H9 (cell line): ENCODE measurements at places on chromosomes 5 and 9.

DNA sequence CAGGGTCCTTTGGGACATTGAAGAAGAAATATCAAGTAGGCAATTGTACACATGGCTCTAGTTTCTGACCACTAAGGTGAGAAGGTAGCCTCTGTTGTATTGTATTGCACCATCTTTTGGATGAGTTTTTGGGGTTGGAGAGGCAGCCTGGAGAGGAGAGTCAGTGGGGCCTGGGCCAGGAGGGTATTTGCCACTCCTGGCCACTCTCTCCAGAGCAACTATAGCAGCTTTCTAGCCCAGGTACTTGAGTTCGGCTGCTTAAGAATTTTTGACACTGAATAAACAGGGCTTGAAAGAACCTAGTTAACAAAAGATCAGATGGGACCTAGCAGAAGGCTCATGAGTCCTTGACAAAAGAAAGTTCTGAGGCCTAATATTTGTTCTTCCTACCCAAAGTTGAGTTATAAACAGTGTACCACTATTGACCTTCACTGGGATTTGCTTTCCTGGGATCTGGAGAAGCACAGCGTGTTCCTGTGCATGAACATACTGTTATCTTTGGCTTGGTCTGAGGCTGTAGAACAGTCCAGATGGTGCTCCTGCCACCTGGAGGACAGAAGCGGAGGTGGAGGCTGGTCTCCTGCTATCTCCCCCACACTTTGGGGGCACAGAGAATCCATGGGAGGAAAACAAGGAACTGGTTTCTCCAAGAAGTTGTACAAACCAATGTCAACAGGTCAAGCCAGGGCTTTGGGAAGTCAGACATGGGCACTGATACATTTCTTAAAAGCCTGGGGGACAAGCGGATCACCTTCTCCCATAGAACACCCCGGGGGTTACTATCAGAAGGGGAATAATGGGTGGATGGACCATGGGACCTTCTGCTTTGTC, 110.4 kb upstream of the LIFR start:
- peak; percentile 46 for DNase-seq

DNA sequence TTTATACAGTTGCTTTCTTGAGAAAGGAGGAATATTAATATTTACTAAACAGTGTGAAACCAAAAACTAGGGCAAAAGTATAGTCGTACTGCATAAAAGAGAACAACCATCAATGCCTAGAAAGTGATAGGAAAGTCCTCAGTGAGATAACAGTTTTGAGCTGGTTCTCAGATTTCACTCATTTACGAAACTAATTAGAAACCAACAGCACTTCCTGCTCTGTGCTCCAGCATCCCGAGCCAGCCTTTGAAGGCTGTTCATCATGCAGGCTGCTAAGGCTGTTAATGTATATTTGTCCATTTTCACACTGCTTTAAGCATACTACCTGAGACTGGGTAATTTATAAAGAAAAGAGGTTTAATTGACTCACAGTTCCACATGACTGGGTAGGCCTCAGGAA, 2039.9 kb downstream of the EFNA5 start:
- no peak for DNase-seq

GRCh38 chr9:136694872-136695247, 7.6 kb upstream of the AGPAT2 start:
- DNase-seq = no peak

- DNase-seq = peak; percentile 53
These were observed 456.2 kb downstream of the RASEF start for GRCh38 chr9:82606492-82607382.

DNA sequence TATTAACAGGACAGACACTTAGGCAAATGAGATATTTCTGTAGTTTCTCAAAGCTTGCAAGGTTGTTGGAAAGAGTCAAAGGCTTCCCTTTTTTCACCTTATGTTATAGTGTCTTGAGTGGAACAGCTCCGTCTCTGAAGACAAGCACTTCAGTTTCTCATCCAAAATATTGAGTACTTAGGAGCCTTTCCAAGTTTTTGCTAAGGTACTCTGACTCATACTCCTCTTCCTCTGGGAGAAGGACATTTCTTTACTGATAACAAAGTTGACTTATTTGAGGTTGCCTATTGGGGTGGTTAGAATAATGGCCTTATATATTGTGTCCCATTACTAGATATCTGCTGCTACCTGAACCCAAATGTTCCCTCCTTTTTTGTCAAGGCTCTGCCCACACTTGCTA, 869.6 kb downstream of the MAT2B start:
- no peak for DNase-seq

DNA sequence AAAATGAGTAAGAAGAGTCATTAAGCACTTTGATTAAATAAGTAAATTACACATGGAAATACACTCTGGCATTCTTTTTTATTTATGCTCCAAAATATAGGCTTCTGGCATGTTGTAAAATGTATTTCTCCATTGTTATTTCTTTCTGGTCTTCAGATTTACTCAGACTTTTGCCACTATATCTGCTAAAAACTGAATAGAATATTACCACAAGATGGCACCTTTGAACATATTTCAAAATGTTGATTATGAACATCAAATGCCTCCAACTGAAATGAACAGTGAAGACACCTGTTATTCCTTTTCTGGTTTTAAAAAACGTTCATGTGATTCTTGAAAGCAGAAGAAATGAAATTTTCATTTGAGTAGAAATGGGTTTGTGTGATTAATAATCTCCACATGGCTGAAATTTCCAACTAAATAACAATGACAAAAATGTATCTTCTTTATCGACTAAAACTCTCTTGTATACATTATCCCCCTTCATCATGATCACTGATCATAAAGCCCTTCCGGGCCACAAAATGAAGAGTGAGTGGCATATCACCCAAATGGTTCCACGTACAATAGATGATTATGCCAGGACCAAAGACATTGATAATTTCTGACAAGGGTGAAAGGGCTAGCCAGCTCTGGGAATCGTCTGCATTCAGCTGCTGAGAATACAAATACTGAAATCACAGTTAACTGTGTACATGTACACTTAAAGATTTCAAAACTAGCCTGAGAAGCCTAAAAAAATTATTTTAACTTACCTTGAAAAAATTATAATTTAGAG, 23.8 kb downstream of the TYRP1 start:
- no peak for DNase-seq

DNA sequence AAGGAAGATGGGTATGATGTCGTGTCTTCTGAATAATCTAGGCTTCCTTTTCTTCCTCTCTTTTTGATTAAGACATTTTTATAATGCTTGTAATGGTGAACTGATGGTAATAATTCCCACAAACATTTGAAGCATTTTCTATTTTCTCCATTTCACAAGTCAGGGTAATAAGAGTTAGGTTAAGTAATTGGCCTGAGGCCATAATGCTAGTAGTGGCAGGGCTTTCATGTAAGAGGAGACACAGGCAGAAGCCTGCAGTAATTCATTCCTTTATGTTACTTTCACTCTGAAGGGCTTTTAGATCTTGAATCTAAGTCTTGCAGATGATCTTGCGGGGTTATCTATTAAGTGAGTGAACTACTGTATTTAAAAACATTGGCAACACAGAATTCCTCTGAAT, 374.9 kb downstream of the MAT2B start:
- DNase-seq = no peak

DNA sequence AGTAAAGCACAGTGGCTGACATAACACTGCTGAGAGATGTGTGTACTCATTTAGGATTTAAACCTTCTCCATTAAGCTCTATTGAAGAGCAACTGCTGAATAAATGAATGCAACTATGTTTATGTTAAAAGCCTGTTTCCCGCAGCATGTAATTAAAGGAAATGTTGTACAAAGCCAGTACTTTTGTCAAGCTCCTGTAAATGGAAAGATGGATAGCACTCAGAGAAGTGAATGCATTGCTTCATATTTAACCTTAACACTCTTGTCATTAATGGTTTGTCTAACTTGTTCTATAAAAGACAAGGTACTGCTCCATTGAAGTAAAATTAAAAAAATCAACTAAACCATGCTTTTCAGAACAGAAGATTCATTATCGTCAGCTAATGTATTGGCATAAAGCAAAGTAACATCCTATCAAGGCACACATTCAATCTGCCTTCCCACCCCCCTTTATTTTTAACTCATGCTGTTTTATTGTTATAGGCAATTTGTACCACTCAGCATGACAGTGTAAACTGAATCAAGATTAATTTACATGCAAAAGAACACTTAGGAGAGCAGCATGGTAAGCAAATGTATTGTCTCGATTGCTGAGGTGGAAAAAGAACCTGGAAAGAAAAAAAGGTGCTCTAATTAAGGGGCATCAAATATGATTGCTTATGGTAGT, 240.9 kb upstream of the TBCA start:
- DNase-seq = no peak

GRCh38 chr5:140609126-140609525, 23.8 kb downstream of the CD14 start:
- no peak for DNase-seq

GRCh38 chr9:108953983-108954574, 19.9 kb downstream of the ABITRAM start:
- no peak for DNase-seq

GRCh38 chr5:134153241-134153640, 23.5 kb downstream of the SKP1 start:
- DNase-seq = no peak

GRCh38 chr5:96219580-96220281, 213.3 kb downstream of the PCSK1 start:
- DNase-seq = no peak

- DNase-seq = no peak
These were observed 278.4 kb downstream of the EBF1 start for GRCh38 chr5:158821331-158821730.

- DNase-seq = no peak
These were observed 893.2 kb downstream of the DTWD2 start for GRCh38 chr5:118095115-118095514.

- DNase-seq = no peak
These were observed 307.8 kb downstream of the NR2F1-AS1 start for GRCh38 chr5:93273176-93273575.

DNA sequence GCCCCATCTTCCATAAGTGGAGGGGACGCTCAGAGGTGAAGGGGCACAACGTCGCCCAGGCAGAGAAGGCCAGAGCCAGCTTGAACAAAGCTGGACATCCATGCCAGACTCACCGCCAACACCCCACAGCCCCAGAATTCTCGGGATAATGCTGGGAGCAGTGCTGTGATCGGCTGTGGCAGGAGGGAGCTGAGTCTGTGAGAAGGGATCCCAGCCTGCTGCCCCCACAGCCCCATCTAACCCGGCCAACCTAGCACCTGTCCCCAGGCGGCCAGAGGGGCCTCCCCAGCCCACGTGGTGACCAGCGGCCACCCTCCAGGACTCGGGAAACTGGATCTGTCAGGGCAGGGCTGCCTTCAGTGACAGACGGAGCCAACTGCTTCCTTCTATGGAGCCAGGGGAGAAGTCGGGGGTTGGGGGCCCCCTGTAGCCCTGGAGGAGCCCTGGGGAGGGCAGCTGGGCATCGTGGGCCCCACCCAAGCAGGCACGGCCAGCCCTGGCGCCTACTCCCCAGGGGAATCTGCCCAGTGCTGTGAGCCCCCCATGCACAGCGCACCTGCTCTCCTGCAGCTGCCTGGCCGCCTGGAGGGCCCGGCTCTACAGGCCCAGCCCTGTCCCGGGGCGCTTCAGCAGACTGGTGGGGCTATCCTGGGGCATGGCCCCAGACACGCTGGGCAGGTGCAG, 6.0 kb downstream of the BRD3 start:
- peak; percentile 27 for DNase-seq

DNA sequence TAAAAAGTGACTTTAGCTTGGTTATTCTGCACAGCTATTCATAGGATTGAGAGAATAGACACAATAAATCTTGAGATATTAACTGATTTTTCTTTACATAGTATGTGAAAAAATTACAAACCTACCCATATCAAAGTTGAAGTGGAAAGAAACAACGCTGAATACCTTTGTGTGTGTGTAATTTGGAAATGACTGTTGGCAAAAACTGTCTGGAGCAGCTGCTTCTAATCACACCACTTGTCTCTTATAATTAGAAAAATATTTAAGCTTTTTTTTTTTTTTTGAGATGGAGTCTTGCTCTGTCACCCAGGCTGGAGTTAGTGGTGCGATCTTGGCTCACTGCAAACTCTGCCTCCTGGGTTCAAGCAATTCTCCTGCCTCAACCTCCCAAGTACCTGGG, 110.8 kb upstream of the POC5 start:
- DNase-seq = no peak

GRCh38 chr9:26058111-26058895, 380.1 kb upstream of the TUSC1 start:
- DNase-seq = no peak

DNA sequence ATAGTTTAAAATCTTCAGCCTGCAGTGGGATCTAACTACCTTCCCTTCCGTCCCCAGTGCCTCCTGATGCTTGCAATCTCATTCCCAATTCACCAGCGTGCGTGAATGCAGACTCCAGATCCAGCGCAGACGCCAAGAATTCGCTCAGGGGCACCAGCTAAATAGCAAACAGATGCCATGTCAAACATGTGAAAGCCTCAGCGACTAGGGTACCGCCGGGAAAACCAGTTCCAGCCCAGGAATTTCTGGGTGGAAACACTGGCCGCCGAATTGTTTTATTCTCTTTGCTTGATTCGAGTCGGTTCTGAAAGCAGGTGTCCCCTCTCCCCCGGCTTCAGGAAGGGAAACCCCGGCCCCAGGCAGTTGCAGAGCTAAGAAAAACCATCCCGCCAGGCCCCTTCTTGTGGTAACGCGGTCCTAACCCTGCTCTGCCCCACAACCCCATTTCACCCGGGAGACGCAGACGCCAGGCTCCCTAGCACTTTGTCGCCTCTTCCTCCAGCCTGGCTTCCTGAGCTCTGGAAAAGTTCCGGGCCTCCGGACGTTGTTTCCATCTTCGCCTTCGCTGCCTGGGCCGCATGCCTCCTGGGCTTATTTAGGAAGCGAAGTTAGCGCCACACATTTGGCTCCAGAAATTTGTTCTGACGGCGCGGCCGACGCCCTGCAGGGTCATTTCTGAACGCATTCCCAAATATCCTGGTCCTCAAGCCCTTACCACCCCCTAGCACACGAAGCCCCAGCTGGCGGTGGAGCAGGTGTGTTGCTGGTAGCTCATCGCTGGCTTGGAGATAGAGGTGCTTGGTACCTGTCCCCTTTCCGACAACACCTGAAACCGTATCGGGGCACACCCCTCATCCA, 665 bp upstream of the LVRN start:
- peak; percentile 35 for DNase-seq

- no peak for DNase-seq
These were observed 165.1 kb upstream of the SLC30A5 start for GRCh38 chr5:68928617-68929302.

DNA sequence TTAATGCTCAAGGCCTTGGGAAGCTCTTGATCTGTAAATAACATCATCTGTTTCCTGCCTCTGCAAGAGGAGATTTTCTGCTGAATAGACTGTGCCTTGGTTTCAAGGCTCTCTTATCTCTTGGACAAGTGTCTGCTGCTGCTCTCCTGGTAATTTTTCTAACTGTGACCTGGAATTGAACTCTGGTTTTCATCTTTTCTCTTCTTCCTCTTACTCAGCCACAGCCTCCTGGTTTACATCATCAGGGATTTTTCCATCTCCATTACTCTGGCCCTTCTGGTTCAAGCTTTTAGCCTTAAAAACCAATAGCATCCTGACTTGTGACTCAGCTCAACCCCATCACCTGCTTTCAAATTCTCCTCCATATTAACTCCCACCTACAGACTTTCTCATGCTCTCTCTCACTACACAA, 49.6 kb upstream of the ITGA1 start:
- DNase-seq = no peak
